ENCODE measurements at places on chromosomes 7 and 10.

- DNase-seq = no peak
These were observed 85.4 kb downstream of the JAZF1 start for GRCh38 chr7:28095231-28095630.

GRCh38 chr7:111014079-111014478 lies 76.8 kb upstream of the LRRN3 start:
- DNase-seq = no peak

- no peak for DNase-seq
These were observed 10.9 kb downstream of the SEC31B start for GRCh38 chr10:100508691-100509150.

DNA sequence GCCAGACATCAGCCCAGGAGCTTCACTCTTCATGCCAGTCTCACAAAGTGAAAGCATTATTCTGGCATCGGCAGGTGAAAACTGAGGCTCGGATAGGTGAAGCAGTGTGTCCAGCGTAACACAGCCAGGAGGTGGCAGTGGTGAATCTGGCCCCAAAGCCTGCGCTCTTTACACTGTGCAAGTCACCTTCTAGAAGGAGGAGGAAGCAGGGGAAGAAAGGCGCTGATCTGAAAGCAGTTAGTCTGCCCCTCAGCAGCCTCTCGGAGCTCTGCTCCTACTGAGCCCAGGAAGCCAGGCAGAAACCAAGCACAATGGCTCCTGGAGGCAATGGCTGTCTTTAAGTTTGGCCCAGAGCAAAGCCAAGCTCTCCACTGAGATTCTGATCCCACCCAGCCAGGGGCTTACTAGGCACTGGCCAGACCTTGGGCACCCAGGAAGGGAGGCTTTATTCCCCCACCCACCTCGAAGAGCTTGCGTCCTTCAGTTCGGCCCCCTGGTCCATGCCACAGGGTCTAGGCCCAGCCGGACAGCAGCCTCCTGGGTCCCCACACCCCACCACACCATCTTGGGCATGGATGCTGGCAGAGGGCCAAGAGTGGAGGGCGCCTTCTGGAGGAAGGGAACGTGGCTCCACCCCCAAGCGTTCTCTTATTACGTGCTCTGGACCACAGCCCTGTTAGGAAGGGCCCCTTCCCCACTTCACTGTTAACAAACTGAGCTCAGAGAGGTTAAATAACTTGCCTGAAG lies 104.5 kb downstream of the GRID1 start:
- DNase-seq = peak; percentile 5

- no peak for DNase-seq
These were observed 33.5 kb upstream of the DDC start for GRCh38 chr7:50598460-50599343.

DNA sequence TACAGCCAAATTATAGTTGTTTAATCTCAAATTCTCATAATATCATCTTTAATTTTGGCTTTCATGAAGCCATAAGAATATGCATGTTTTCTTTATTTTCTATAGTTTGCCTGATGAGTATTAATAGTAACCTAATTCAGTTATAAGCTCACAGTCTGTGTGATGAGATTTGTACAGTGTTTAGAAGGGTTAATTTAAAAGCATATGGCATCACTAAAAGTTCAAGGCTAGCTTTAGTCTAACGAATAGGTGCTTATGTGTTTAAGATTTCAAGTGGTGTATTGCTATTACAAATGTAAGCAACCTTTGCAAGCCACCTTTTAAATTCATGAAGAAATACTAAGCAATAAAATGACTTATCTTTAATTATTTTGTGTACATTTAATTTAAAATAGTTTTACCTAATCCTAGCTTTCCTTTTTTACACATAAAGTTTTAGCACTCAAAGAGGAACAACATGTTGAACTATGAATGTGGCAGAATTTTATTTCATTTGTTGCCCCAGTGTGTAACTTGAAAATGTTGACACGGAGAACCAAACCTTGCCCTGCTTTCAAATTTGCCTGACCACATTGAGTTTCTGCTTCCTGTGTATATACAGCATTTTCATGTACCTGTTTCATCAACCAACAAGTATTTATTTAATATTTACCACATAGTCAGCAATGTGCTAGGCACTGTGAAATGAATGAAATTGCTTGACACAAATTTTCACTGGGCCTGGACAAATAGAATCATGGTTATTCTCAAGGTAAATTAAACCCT lies 41.5 kb downstream of the TET1 start:
- peak; percentile 15 for DNase-seq

GRCh38 chr10:95728526-95728925 lies 27.4 kb upstream of the ENTPD1 start:
- DNase-seq = no peak

DNA sequence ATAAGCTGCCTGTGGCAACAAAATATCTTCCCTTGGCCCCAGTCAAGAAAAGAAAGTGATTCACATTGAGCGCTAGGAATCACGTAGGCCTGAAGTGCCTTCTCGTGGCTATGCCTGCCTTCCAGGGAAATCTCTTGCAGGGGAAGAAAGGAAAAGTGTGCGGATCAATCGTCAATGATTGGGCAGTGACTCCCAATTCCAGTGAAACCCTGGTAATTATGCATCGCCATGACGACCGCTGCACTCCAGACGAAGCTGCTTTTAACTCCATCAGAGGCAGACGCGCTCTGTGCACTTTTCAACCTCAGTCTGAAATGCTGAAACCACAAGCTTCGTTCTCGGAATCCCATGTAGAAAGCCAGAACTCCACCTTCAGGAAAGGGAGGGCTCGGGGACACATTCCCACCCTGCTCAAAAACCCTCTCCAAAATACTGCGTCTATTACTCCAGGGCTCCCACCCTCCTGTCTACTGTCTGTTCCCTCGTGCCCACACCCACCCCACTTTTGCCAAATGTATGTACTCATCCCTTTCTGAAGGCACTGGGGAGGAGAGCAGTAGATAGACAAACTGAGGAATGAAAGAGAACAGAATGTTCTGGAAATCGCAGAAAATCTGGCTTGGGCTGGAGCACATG lies 24.2 kb upstream of the PRKAG2 start:
- DNase-seq = no peak

GRCh38 chr7:104536956-104537355 lies 208.6 kb downstream of the LHFPL3 start:
- DNase-seq = no peak

DNA sequence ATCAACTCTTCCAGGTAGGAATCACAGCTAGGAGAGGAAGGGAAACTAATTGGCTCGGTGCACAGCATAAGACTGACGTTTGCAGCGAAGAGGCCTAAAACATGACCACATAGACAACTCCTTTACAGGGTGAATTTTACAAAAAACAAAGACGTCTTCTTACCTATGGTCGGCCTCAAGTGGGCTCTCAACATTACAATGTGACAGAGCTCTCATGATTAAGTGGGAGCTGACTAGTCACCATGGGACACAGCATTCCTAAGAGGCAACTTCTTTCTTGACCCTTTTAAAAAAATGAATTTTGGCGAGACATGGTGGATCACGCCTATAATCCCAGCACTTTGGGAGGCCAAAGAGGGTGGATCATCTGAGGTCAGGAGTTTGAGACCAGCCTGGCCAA lies 4.6 kb downstream of the PDIA4 start:
- no peak for DNase-seq

GRCh38 chr10:51008346-51008745 lies 65.9 kb upstream of the PRKG1 start:
- DNase-seq = no peak

DNA sequence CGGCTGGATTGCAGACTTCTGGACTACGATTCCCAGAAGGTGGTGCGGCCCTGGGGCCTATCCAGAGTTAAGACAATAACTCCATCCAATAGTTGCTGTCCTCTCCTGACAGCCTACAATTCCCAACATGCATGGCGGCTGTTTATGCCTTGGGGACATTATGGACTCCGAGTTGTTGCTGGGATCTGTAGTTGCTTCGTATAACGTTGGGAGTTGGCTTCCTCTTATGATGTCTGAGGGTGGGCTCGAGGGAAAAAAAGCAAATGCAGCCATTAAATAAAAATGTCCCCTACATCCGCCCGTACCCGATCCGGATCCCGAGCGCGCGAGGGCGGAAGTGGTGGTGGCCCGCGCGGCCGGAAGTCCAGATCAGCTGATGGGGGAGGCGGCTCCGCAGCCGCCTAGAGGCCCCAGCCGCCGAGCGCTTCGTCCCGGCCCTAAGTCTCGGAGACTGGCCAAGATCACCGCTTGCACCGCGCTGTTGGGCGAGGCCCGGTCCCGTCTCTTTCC lies at the start of gene ZSWIM8:
TSS of gene ZSWIM8 (plus strand) at position 396 of the 510 bp plus-strand sequence. CDS start 273 bp downstream, outside the sequence.
- DNase-seq = peak; percentile 85

GRCh38 chr10:70308121-70309060 lies 24.6 kb upstream of the NPFFR1 start:
- DNase-seq = no peak

- no peak for DNase-seq
These were observed 69.0 kb downstream of the HACD1 start for GRCh38 chr10:17548162-17548561.

- no peak for DNase-seq
These were observed 309.7 kb downstream of the DNAJB6 start for GRCh38 chr7:157646551-157646950.

DNA sequence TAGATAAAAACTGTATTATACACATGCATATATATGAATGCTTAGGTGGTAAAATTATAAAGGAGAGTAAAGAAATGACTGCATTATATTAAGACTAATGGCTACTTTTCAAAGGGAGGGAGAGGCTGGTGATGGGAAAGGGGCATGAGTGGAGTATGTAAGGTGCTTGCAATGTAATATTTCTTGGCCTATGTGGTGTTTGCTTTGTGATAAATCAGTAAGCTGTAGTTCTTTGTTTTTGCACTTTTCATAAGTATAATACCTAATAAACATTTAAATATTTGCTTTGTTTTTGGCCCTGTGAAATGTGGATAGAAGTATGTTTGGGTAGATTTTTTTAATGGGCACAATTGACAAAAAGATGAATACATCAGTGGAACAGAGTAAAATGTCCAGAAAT lies 25.9 kb downstream of the AGBL3 start:
- no peak for DNase-seq

GRCh38 chr10:34590793-34591192 lies 224.3 kb downstream of the PARD3 start:
- DNase-seq = no peak

- peak; percentile 19 for DNase-seq
These were observed 68.0 kb upstream of the SAMD8 start for GRCh38 chr10:75043256-75044131.

- no peak for DNase-seq
These were observed 200.6 kb downstream of the PTPRN2 start for GRCh38 chr7:158386866-158387545.

DNA sequence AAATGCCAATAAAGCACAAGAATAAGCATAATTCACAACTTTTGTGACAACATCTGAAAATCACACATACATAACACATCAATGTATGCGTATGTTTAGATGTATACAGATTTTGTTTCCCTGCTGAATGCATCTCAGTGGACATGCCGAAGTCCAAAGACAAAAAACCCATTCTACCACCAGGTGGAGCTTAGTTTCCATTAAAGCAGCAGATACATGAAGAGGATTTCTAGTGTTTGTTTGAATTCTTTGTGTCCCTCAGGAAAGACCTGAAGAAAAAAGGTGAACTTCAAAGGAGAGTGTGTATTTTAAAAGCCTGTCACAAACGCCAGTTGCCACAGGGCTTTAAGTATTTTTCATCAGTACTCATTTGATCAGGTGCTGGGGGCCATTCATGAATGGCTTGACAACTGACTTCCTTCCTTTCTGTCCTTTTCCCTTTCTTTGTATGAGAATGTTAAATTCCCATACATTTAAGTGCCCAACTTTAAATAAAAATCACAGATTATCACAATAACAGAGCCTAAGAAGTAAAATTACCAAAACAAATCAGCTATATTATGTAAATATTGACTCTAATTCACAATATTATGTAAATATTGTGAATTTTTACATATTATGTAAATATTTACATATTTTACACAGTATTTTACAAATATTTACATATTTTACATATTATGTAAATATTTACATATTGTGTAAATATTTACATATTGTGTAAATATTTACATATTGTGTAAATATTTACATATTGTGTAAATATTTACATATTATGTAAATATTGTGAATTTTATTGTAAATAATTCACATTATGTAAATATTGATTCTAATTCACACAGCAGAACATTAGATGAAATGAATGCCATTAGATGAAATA lies 343.0 kb downstream of the CRPPA start:
- no peak for DNase-seq

DNA sequence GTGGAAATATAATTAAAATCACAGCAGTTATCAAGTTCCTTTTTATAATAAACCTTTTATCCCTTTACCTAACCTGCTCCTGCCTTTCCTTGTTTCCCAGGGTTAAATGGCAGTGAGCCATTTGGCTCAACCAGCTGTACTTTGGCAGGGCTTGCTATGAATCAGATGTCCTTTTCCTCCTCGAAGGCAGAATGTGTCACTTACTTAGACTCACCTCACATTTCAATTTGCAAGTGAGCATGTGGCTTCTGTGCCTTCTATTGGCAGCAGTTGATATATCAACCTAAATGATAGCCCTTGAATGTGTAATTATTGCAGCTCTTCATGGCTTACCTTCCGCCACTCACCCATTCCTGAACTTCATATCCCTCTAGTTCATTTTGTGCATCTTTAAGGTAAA lies 301.7 kb downstream of the CSTF2T start:
- no peak for DNase-seq

- no peak for DNase-seq
These were observed 406.9 kb downstream of the DGKB start for GRCh38 chr7:14495633-14496032.

DNA sequence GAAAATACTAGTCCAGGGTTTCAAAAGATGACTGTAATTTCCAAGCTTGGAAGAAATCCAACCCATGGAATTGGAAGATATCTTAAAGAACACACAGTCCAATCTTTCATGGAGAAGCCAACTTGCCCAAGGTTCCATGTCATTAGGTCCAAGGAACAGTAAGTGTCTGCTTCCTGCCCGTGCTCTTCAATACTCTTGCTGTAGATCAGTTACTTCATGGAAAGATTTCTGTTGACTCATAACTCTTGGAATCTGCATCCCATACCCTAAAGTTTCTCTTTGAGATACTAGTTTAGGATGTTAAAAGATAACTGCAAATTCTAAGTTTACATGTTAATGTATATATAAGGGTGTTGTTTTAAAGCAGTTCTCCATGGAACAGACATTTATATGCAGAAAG lies 127.9 kb upstream of the SLC13A1 start:
- DNase-seq = no peak

DNA sequence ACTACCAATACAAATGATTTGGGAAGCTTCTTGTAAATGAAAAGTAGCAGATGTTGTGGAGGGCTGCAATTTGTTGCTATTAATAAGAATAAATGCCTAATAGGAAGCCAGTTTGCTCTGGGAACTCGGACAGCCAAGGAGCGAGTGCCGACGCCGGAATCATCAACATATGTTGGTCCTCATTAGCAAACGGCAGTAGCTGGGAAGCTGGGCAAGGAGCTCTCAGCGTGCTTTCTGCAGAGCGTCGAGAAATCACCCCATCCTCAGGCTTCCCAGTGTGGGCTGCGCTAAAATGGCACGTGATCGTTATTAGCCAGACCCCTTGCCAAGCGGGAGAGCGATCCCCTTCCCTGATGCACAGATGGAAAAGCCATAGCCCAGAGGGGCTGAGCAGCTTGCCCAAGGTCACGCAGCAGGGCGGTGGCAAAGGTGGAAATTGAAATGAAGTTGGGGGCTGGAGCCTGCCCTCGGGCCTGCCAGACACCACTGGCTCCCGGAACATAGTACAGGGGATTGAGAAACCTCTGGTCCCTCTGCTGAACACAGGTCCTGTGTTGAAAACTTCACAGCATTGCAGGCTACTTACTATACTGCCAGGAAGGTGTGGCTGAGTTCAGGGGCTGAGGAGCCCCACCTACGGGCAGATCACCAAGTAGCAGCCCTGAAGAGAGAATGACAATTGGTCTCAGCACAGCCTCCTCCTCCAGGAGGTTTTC lies 326.9 kb downstream of the PLXNA4 start:
- DNase-seq = no peak

- DNase-seq = no peak
These were observed 54.8 kb upstream of the RAB11FIP2 start for GRCh38 chr10:118101501-118101900.

Measured in T-helper 1 cell (primary cell).